ENCODE measurements at places on chromosomes 2 and 18.
A peak's percentile ranks its signal among the peaks of the same experiment; 100 is the strongest.

DNA sequence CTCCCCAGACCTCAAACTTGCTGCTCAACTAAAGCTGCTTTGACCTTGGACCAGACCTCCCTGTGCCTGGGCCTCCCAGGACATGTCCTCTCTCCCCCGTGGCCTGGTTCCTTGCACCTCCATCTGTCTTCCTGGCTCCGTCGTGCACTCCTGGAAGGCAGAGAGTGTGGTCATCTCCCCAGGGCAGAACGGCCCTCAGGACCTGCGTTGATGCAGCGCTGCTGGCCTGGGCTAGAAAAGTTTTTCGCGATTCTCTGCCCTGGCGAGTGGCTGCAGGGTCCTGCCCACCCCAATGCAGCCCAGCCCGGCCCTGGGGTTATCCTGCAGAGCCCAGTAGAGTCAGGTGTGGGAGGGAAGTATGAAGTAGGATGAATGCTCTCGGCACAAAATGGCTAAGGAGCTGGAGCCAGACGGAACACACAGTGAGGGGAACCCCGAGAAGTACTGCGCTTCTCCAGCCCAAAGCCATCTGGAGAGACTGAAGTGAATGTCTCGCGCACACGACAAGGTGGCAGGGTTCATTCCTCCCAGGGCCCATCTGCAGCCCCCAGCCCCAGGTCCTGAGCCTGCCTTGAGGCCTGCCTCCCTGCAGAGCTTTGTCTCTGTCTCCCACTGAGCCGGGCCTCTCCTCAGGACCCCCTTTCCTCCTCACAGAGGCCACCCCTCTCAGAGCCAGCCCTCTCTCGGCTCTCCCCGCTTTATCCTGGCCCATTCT, 41.7 kb downstream of the ATOH8 start:
- peaks cover 47% of the 10 kb centered on the region for H3K4me1 ChIP-seq
- DNase-seq: no peak
- no peak overlapping the region for H3K27ac ChIP-seq
- H3K4me3 ChIP-seq: no peak overlapping the region
- no peaks in the 10 kb centered on the region for H3K36me3 ChIP-seq

- no peak overlapping the region for H3K4me3 ChIP-seq
- no peaks in the 10 kb centered on the region for H3K4me1 ChIP-seq
- H3K27me3 ChIP-seq: no peaks in the 10 kb centered on the region
- no peak for DNase-seq
- no peak overlapping the region for H3K27ac ChIP-seq
Measured at GRCh38 chr2:235847576-235847975, 320.6 kb downstream of the GBX2 start.

DNA sequence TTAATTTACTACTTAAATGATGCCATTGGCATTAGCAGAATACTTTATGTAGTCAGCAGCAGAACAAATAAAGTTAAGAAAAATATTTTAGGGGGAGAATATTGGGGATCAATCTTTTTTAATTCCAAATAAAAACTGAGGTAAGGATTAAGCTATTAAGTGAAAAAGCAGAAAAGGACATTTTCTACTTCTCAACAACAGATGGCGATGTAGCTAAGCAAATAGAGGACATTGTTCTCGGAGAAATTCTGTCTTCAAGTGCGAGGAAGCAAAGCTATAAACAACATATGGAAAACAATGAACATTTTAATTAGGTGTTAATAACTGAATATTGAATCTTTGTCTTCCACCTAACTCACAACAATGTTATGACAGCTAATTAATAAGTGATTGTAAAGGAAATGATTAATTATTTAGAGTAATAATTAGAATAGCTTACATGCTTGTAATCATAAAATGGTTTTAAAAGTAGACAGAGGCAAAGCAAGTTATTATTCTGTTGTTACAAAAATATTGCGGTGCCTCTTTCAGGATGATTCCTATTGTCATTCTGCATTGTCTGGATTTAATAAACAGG, 32.9 kb upstream of the CCDC93 start:
- no peaks in the 10 kb centered on the region for H3K4me1 ChIP-seq
- DNase-seq: peak; percentile 67

DNA sequence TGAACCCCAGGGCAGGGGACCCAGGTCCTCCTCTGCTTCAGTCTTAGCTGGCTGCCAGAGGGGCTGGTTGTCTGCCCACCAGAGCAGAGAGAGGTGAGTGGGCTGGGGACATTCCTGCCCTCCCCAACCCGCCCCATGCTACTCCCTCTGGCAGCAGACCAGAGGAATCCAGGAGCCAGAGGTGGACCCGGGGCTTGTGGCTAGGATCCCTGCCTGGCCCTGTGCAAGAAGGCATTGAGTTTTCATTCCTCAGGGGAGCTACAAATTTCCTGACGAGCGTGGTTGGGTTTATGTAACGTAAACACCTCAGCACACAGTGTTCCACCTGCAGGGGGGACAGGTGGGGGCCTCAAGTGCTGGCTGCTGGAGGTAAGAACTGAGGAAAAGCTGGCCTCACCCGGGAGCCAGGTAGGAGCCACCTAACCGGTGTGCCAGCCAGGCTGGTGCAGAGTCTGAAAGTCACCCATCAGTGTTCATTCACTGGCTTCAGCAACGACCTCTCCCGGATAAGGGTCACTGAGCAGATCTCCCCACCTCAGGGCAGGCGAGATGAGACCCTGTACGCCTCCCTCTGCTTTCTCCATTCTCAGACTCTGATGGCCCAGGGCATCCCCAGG, 246.8 kb downstream of the DYSF start:
- H3K4me1 ChIP-seq: no peaks in the 10 kb centered on the region
- no peak overlapping the region for H3K27ac ChIP-seq
- no peak for DNase-seq

DNA sequence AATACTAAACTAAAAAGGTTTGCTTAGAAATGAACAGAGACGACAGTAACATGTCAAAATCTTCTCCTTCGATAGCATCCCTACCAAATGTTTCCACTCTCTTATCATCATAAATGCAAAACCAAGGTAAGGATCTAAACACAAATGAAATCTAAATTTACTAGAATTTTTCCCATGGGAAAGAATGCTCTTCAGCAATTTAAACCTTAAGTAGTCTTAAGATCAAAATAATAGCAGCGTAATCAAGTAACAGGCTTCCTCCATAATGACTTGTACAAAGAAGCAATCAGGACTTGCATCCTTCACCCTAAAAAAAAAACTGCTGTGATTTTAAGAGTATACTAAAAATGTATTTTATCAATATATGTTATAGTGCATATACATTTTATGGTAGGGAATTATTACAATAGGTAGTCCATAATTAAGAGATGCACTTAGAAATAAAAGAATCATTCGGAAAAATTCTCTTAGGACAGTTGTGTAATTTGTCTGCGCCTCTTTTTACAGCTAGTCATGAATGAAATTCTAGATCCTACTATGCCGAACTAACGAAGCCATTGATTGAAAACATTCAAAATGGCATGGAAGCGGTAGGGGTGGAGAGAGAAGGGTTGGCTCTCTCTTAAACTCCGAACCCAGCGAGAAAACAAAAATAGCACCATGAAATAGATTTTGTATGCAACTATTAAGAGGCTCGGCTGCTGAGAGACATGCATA, 1.3 kb downstream of the PGAP1 start:
- H3K27ac ChIP-seq: no peak overlapping the region
- DNase-seq: no peak
- peaks cover 14% of the 10 kb centered on the region for H3K4me1 ChIP-seq

GRCh38 chr2:202718614-202719013, 83.8 kb downstream of the FAM117B start:
- no peaks in the 10 kb centered on the region for H3K27me3 ChIP-seq
- DNase-seq: no peak
- no peaks in the 10 kb centered on the region for H3K4me1 ChIP-seq
- no peak overlapping the region for H3K4me3 ChIP-seq
- no peaks in the 10 kb centered on the region for H3K36me3 ChIP-seq

- no peaks in the 10 kb centered on the region for H3K36me3 ChIP-seq
- no peak for DNase-seq
- H3K4me3 ChIP-seq: no peak overlapping the region
- no peaks in the 10 kb centered on the region for H3K27me3 ChIP-seq
- peaks cover 5% of the 10 kb centered on the region for H3K4me1 ChIP-seq
- H3K27ac ChIP-seq: no peak overlapping the region
Measured at GRCh38 chr2:223590964-223591363, 11.2 kb downstream of the SCG2 start.

Data from stomach (tissue), 19 donors.